ENCODE measurements at places on chromosomes 3 and 15. TPM values are rescaled to one million over a fixed set of nuclear protein-coding genes. Genes with fewer than 3 reads are reported as not detected.
A peak's percentile ranks its signal among the peaks of the same experiment; 100 is the strongest.

DNA sequence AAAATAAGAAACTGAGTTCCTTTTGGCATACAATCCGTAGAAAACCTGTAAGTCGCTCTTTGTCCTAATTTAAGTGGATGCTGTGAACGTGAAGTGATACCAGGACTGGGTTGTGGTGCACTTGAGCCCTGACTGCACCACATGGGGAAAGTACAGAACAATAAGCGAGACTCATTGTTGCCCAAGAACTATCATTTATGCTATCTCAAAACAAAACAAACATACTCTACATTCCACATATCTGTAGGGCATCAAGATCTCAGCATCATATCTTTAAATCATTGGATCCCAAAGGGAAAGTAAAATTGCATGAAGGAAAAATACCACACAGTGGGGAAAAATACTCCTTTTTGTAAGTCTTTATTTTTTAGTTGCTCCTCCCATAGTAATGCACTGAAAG lies 580.3 kb downstream of the MECOM start:
- DNase-seq, result no peak

TM4SF18 gene
- total RNA-seq, result 5.9 TPM

DNA sequence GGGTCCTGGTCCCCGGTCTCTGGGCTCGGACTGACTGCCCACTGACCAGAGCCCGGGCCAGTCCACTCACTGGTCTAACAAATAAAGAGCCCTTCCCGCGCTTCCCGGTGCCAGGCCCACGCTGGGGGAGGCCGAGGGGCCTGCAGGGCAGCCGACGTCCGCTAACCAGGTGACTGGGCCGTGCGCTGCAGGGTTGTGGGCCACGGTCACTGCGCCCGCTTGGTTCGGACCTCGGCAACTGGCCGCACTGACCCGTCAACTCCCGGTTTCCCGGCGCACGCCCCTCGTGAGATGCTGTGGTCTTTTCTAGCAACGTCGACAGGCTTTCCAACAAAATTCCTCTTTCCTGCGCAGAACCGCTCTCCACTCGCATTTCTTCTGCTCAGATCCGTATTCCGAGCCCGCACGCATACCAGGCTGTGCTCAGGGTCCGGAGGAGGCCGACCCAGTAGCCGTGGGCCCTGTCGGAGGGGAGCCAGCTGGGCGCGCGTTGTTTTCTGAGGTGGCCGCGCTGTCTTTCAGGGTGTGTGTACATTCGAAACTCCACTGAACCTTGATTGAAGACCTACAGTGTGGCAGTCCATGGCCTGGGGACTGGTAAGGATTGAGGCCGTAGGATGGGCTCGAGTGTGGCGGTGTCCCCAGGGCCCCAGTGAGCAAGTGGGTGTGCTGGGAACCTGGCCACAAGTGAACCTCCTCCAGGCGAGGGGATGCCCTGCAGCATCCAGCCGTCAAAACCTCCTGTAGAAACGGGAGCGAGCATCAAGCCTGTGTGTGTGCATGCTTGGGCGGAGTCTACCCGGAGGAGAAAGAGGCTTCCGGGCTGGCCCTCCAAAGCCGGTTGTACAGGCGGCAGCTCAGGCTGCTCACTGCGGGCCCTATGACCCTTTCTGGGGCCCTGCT lies 875 bp upstream of the NT5DC2 start:
- DNase-seq, result no peak

PDE8A gene
- total RNA-seq, result 11.4 TPM

GRCh38 chr3:178193846-178194245 lies 342.4 kb upstream of the KCNMB2 start:
- no peak for DNase-seq

- DNase-seq, result no peak
Observed at GRCh38 chr3:39097716-39098472, 9.5 kb downstream of the GORASP1 start.

LDHAL6B gene
- not detected for total RNA-seq

GRCh38 chr3:181549266-181549665 lies 162.5 kb upstream of the SOX2 start:
- DNase-seq, result no peak

B4GALT4 gene
- total RNA-seq, result 45.8 TPM

DNA sequence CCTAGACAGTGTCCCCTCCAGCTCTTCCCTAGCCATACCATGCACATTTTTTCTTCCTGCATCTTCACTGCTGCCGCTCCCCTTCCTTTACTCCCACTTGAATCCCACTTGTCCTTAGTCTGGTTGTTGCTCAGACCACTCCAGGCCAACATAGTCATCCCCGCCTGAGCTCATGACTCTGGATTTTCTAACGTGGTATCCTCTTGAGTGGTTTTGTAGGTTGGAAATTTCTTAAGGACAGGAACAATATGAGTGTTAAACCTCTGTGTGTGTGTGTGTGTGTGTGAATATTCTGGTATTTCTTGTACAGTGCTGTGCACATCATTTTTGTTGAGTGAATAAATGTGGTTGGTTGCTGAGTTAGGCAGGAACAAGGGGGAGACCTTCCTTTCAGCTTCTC lies 3.1 kb downstream of the BAHD1 start:
- DNase-seq, result no peak

- DNase-seq, result no peak
Observed at GRCh38 chr15:48682942-48683651, 37.6 kb upstream of the FBN1 start.

DNA sequence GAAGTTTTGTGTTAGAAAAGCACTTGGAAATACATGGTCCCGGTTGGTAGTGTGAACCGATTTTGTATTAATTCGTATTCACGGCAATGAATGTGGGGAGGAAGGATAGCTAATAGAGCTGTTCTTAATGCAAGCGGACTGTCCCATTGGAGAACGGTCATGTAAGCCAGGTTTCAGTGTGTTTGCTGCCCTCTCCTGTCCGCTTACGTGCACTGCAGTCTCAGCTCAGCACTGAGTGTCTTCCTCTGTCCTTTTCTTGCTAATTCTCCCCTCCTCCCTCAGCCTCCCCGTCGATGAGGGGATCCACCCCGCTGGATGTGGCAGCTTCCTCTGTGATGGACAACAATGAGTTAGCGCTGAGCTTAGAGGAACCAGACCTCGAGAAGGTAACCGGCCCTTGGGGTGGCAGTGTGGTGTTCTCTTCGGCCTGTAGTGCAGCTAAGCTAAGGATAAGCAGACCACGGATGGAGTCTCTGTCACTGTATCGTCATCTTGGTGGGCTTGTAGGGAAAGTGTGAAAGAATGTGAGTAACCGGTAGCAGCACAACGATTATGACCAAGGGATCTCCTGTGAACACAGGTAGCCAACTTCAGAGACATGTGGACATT lies 267.5 kb upstream of the CHRM5 start:
- DNase-seq, result peak; percentile 69

Measured in Caki2 (cell line).